ENCODE measurements at places on chromosomes 13 and 19. TPM values are rescaled to one million over a fixed set of nuclear protein-coding genes. Genes with fewer than 3 reads are reported as not detected.

GRCh38 chr13:65615506-65615905, 1614.6 kb downstream of the PCDH9 start:
- no peak for DNase-seq

DNA sequence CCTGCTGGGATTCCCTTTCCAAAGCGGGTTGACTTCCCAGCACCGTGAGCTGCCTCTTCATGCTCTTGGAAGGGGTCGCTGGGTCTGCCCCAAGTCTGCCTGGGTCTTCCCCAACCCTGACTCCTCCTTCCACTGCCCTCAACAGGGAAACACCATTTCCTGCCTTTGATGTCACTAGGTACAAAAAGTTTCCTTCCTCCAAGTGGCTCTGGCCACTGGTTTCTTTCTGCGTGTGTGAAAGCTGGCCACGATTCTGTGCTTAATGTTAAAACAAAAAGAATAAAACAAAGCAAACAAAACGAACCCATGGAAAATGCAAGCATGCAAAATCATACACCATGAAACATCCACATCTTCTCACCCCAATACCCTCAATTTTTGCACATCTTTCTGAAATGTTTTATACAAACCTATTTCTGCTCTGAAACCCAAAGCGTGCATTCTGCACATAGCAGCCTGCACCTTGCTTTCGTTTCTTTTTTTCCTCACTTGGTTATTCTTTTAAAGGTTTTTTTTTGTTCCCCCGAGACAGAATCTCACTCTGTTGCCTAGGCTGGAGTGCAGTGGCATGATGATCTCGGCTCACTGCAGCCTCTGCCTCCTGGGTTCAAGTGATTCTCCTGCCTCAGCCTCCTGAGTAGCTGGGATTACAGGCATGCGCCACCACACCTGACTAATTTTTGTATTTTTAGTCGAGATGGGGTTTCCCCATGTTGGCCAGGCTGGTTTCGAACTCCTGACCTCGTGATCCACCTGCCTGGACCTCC, 12.5 kb upstream of the TNFSF9 start:
- DNase-seq = no peak

DNA sequence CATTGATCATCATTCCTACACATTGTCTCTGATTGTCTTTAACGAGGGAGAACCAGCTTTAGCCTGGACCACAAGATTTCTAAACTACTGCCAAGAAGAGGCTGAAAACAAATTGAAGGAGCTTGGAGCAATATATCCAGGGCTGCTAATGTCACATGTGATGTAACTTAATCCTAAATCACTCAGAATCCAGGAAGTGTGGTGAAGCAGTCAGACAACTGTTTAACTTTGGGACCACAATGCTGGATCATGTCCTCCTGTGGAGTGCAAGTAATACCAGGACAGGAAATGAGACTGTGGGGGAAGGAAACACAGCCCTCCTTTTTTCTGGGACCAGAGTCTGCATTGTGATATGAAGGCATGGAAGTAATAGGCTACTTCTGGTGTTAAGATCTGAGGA, 430.2 kb downstream of the KCTD12 start:
- DNase-seq = no peak

GRCh38 chr19:17680230-17680722, 7.9 kb downstream of the UNC13A start:
- peak; percentile 52 for DNase-seq

- DNase-seq = peak; percentile 64
These were observed 153.9 kb downstream of the TEX29 start for GRCh38 chr13:111474136-111475002.

- no peak for DNase-seq
These were observed 307.9 kb downstream of the HS6ST3 start for GRCh38 chr13:96397807-96398206.

GRCh38 chr19:18669524-18669817, 14.0 kb upstream of the CRTC1 start:
- DNase-seq = no peak

- DNase-seq = peak; percentile 60
These were observed at the start of gene POU2F2 for GRCh38 chr19:42132030-42132628. Gene POU2F2 (minus strand): TSS chr19:42132446. CDS start chr19:42132411, 35 bp downstream.

- no peak for DNase-seq
These were observed 43.5 kb downstream of the ATP8A2 start for GRCh38 chr13:25415241-25415640.

DNA sequence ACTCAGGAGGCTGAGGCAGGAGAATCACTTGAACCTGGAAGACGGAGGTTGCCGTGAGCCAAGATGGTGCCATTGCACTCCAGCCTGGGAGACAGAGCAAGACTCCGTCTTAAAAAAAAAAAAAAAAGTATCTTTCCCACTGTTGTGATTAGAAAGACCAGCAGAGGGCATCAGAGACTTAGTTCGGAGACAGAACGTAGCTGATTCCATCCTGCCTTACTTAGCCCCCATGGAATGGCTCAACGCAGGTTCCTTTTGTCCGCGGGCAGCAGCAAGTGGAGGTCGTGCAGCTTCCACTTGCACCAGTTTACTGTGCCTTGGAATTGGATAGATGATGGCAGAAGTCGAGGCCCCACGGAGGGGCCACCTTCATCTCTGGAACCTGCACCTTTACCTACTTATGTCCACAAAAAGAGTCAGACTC, 8.1 kb downstream of the TIMM29 start:
- peak; percentile 78 for DNase-seq

DNA sequence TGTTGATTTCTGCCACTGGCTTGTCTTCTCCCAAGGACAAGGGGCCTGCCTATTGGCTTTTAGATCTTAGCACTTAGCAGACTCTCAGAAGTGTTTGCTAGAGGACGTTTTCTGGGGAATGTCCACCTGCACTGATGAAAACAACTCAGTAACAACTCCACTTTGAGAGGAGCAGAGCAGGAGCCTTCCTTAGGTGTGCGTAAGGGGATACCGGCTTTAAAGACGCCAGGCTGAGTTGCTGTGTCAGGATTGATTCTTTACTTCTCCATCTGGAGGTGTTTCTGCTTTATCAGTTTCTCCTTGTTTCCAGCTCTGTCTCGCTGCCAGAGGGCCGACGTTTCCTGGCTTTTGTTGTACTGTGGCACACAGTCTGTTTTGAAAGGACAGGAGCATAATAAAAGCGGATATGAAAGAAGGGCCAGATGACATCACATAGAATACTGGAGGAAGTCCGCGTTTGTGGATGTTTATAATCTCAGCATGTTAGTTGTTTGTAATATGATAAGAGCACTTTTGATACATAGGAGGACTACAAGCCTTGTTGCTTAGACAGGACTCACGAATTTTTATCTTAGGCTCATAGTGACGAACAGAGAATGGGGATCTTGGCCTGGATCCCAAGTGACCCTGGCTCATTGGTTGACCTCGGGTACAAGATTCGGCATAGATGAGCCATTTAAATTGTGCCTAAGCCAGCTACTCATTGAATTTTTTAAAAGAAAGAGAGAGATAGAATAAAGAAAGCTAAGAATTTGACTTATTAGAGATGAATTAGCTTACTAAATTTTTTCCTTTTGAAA, 34.6 kb downstream of the COL4A2 start:
- no peak for DNase-seq

GRCh38 chr13:114268344-114269280, 12.8 kb upstream of the UPF3A start:
- DNase-seq = no peak

DNA sequence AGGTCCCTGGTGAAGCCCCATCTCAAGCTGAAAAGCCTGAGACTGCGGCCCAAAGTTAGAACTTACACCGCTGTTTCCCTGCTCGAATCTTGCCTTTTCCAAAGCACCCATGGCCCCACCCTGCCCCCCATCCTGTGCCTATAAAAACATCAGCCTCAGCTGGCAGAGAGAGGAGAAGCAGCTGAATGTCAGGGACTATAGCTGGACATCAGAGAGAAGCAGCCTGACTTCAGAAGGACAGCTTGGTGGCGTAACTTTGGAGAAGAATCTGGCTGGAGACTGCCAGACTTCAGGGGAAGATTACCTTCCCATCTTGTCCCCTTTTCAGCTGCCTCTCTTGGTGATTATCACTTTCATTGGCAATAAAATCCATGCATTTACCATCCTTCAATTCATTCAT, 9.3 kb upstream of the RCBTB2 start:
- DNase-seq = no peak

DNA sequence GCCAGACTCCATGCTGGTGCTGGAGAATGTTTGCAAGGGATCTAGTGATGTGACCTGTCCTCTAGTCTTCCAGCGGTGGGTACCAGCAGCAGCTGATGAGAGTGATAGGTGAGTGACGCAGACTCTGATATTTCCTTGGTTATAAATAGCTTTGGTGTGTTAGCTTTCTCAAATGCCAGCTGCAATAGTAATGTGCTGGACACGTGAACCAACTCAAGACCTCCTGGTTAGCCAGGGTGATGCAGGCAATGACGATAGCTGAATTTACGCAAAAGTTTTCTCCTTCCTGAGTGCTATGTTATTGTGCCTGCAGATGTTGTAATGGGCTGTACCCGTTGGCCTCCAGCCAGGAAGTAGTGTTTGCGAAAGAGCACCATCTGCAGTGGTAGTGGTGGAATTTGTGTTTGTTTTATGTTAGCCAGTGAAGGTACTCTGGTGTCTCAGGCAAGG, 129.5 kb downstream of the CYSLTR2 start:
- DNase-seq = no peak

DNA sequence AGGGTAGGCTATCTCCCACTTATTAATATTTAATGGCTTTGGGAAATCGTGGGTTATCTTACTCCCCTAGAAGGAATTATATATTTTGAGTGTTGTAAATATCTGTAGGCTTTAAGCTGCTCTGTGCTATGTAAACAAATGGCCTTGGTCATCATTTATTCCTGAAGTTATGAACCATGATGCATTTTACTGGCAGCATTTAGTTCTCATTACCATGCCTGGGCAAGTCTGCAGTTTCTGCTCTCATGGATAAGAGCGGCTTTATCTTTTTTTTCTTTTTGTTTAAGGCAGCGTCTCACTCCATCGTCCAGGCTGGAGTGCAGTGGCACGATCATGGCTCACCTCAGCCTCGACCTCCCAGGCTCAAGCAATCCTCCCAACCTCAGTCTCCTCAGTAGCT, 156.1 kb downstream of the IRS2 start:
- no peak for DNase-seq

- no peak for DNase-seq
These were observed 4.2 kb upstream of the SIGLEC7 start for GRCh38 chr19:51137792-51138425.

- no peak for DNase-seq
These were observed 26.7 kb downstream of the CAB39L start for GRCh38 chr13:49417161-49417560.

GRCh38 chr19:52687684-52688083, 47.2 kb downstream of the ZNF611 start:
- no peak for DNase-seq

DNA sequence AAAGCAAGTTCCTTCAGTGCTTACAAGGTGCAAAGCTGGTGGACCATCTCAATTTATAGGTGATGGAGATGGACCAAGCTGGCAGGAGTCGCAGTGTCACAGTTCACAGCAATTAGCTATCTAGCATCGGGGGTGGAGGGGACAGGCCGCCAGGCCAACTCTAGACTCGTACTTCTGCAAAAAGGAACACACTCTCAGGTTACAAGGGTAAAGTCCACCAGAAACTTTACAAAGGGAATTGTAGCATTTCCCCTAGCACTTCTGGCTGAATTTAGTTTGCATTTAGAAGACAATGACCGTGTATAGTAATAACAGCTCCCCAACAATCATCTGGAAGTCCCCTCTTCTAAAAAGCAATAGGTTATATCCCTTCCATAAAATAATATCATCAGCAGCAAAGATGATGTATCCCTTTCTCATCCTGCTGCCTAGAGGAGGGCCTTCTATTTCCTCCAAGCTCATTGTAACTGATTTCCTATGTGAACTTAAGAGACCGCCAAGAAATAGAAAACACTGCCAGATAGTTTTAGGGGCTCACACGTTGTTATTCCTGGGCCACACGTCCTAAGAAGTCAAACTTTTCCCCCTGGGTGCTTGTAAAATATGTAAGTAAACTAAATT, 8.5 kb upstream of the DOCK9 start:
- no peak for DNase-seq

DNA sequence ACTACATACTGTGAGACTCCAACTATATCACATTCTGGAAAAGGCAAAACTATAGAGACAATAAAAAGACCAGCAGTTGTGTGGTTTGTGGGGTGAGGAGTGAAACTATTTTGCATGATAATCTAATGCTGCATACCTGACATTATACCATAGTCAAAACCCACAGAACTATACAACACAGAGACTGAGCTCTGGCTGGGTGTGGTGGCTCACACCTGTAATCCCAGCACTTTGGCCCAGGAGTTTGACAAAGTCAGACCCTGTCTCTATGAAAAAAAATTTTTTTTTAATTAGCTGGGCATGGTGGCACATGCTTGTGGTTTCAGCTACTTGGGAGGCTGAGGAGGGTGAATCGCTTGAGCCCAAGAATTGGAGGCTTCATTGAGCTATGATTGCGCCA, 11.9 kb downstream of the ZNF541 start:
- no peak for DNase-seq

DNA sequence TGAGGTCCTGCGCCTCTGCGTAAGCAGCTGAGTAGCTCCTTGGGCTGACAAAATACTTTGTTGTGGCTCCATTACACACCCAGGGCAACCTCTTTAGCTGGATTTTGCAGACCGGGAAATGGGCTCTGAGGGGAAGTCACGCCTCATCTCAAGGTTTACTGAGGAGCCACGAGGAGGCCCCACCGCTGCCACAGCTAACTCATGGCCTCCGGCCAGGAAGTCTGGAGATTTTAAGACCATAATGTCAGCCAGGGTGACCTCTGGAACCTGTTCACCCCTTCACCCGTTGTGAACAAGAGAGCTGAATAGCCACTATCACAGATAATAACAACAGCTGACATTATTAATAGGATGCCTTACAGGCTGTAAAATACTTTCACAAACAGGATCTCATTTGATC, 351.3 kb upstream of the TMTC4 start:
- DNase-seq = no peak

DNA sequence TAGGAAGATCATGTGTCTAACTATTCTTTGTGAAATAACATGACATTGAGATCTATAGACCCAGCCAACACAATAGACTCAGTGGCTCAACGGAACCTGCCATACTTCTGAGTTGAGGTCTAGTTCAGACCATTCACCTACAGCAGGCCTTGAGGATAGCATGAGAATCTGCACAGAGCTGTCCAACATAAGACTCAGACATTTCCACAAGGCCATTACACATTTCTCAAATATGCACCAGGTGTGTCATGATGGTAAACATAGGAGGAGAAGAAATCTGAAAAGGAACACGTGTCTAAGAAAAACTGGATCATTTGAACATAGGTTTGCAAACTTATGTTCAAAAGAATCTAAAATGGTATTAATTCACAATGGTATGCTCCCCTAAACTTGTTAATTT, 421.4 kb downstream of the SLITRK6 start:
- no peak for DNase-seq

- DNase-seq = no peak
These were observed 360.5 kb downstream of the LIG4 start for GRCh38 chr13:107854880-107855279.

DNA sequence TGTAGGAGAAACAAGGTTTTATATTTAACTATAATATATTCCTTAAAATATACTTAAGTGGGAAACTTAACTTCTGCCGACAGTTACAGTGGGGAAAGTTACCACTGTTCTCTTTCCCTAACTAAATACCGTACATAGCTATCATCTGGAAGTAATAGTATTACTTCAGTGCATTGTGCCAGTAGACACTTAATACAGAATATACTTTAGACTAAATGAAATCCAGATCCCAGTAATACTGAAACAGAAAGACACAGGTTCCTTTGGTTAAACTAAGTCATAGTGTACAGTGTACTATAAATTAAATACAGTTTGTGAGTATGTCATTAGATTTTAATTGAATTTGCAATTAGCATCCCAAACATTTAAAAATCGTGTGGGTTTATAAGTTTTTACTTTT, 107.5 kb downstream of the PCCA start:
- DNase-seq = no peak

Gene GRK1
- total RNA-seq = 0.31 TPM

Gene NRTN
- total RNA-seq = 4.6 TPM

Gene TUBA3C
- total RNA-seq = not detected

Gene LMTK3
- total RNA-seq = 14.4 TPM

Measured in H9 (cell line).